CD14-positive monocyte (primary cell): ENCODE measurements at places on chromosomes 6 and 20. TPM values are rescaled to one million over a fixed set of nuclear protein-coding genes. Genes with fewer than 3 reads are reported as not detected.

- H3K36me3 ChIP-seq = no peaks in the 10 kb centered on the region
- no peak overlapping the region for H3K27ac ChIP-seq
- no peak overlapping the region for H3K4me3 ChIP-seq
Measured at GRCh38 chr20:9348316-9348715, 166.1 kb upstream of the LAMP5 start.

- H3K36me3 ChIP-seq = peaks cover 5% of the 10 kb centered on the region
- H3K4me1 ChIP-seq = peaks cover 13% of the 10 kb centered on the region
- H3K27me3 ChIP-seq = no peaks in the 10 kb centered on the region
- peak overlapping the region; percentile 86 for H3K4me3 ChIP-seq
- DNase-seq = no peak
Measured at GRCh38 chr6:12014027-12014872, 2.1 kb downstream of the HIVEP1 start.

DNA sequence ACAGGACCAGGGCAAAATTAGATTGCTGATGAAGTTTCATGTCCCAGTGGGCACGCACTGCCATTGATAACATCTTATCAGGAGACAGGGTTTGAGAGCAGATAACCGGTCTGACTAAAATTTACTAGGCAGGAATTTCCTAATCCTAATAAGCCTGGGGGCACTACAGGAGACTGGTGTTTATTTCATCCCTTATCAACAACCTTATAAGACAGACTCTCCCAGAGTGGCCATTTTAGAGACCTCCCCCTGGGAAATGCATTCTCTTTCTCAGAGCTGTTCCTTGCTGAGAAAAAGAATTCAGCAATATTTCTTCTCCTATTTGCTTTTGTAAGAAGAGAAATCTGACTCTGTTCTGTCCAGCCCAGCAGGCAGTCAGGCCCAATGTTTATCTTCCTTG lies 423.4 kb upstream of the IMPG1 start:
- no peak overlapping the region for H3K4me3 ChIP-seq
- H3K27ac ChIP-seq = no peak overlapping the region
- no peaks in the 10 kb centered on the region for H3K4me1 ChIP-seq
- no peak for DNase-seq
- no peaks in the 10 kb centered on the region for H3K27me3 ChIP-seq

GRCh38 chr20:39259010-39259803 lies 297.1 kb downstream of the DHX35 start:
- no peak overlapping the region for H3K27ac ChIP-seq
- no peaks in the 10 kb centered on the region for H3K4me1 ChIP-seq
- no peaks in the 10 kb centered on the region for H3K27me3 ChIP-seq
- H3K4me3 ChIP-seq = no peak overlapping the region

- no peak overlapping the region for H3K4me3 ChIP-seq
- no peak for DNase-seq
- H3K27me3 ChIP-seq = no peaks in the 10 kb centered on the region
Measured at GRCh38 chr6:91276315-91276714, 689.4 kb upstream of the MAP3K7 start.

GRCh38 chr6:26155061-26155930 lies 68.1 kb downstream of the HFE start:
- H3K4me1 ChIP-seq = peaks cover 40% of the 10 kb centered on the region
- H3K27ac ChIP-seq = no peak overlapping the region
- peak overlapping the region; percentile 70 for H3K4me3 ChIP-seq
- H3K27me3 ChIP-seq = no peaks in the 10 kb centered on the region

DNA sequence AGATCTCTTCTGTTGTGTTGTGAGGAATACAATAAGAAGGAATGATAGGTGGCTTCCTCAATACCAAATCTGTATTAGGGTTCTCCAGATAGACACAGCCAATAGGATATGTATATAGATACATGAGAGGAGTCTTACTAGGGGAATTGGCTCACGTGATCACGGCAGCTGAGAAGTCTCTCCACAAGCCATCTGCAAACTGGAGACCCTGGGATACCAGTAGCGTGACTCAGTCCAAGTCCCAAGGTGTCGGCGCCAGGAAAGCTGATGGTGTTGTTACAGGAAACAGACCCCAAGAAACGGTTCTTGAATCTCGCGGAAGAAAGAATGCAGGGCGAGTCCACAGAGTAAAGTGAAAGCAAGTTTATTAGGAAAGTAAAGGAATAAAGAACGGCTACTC lies 61.4 kb downstream of the SYTL3 start:
- no peak overlapping the region for H3K27ac ChIP-seq
- peaks cover 14% of the 10 kb centered on the region for H3K4me1 ChIP-seq
- H3K27me3 ChIP-seq = no peaks in the 10 kb centered on the region
- no peak for DNase-seq
- H3K36me3 ChIP-seq = peaks cover 8% of the 10 kb centered on the region
- H3K4me3 ChIP-seq = no peak overlapping the region

- peak; percentile 27 for DNase-seq
- H3K27ac ChIP-seq = no peak overlapping the region
- H3K4me3 ChIP-seq = no peak overlapping the region
Measured at GRCh38 chr6:148441454-148441911, 98.8 kb downstream of the SASH1 start.

GRCh38 chr6:79634491-79635231 lies 3.5 kb downstream of the SH3BGRL2 start:
- H3K4me1 ChIP-seq = peaks cover 13% of the 10 kb centered on the region
- H3K27ac ChIP-seq = no peak overlapping the region
- no peak overlapping the region for H3K4me3 ChIP-seq

GRCh38 chr20:51551186-51551585 lies 8.7 kb upstream of the NFATC2 start:
- H3K4me3 ChIP-seq = no peak overlapping the region
- no peaks in the 10 kb centered on the region for H3K36me3 ChIP-seq
- DNase-seq = no peak
- H3K27ac ChIP-seq = no peak overlapping the region
- no peaks in the 10 kb centered on the region for H3K4me1 ChIP-seq

- DNase-seq = no peak
- H3K27ac ChIP-seq = no peak overlapping the region
- no peaks in the 10 kb centered on the region for H3K27me3 ChIP-seq
- H3K4me1 ChIP-seq = peaks cover 26% of the 10 kb centered on the region
- H3K4me3 ChIP-seq = no peak overlapping the region
Measured at GRCh38 chr20:58978351-58979190, 2.5 kb upstream of the NELFCD start.

- peak; percentile 59 for DNase-seq
- peak overlapping the region; percentile 65 for H3K27ac ChIP-seq
- H3K4me1 ChIP-seq = peaks cover 63% of the 10 kb centered on the region
- H3K27me3 ChIP-seq = no peaks in the 10 kb centered on the region
- H3K36me3 ChIP-seq = no peaks in the 10 kb centered on the region
- H3K4me3 ChIP-seq = no peak overlapping the region
Measured at GRCh38 chr6:26092443-26092842, 5.2 kb downstream of the HFE start.

DNA sequence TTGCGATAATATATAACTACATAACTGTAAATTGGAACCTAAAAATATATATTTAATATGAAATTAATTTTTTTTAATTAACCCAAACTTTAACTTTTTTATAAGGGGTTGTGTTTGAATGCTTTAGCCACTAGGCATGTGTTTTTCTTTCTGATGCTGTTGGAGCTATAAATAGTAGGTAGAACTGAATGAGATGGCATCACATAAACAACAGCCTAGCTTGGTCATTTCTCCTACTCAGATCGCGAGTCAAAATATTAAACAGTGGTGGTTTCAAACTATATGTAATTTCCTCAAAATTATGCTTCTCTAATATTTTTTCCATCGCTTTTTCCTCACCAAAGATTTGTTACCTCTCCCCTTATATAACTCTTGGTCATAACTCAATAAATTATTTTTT lies 243.2 kb downstream of the ARID1B start:
- no peaks in the 10 kb centered on the region for H3K36me3 ChIP-seq
- H3K4me3 ChIP-seq = peak overlapping the region; percentile 39
- peaks cover 34% of the 10 kb centered on the region for H3K4me1 ChIP-seq
- no peak for DNase-seq
- H3K27ac ChIP-seq = no peak overlapping the region

DNA sequence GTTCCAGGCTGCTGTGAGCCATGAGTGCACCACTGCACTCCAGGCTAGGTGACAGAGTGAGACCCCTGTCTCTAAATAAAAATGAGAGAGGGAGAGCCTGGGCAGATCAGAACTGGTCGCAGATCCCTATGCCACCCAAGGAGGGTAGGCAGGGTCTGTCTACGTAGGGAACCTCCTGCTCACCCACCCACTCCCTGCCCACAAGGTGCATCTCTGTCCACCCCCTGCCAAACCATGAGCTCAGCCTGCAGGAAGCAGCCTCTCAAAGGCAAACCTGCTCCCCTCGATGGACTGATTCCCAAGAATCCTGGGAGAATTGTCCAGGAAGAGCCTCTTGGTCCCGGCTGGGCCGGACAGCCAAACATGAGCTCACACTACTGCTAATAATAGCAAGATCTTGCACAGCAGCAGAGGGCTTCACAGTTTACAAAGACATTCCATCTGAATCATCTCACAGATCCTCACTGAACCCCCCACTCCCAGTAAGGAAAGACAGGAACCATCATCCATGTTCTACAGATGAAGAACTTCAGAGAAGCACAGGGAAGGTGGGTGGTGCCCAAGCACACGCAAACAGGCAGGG lies 27.8 kb upstream of the TLDC2 start:
- no peaks in the 10 kb centered on the region for H3K27me3 ChIP-seq
- H3K4me1 ChIP-seq = peaks cover 17% of the 10 kb centered on the region
- no peak overlapping the region for H3K27ac ChIP-seq
- H3K36me3 ChIP-seq = peaks cover 2% of the 10 kb centered on the region
- DNase-seq = no peak

- DNase-seq = no peak
- no peak overlapping the region for H3K4me3 ChIP-seq
- H3K36me3 ChIP-seq = no peaks in the 10 kb centered on the region
Measured at GRCh38 chr20:6940876-6941275, 173.4 kb downstream of the BMP2 start.

GRCh38 chr6:38131527-38131965 lies 312.0 kb downstream of the ZFAND3 start:
- DNase-seq = peak; percentile 67
- no peaks in the 10 kb centered on the region for H3K4me1 ChIP-seq
- H3K27ac ChIP-seq = no peak overlapping the region
- H3K4me3 ChIP-seq = no peak overlapping the region
- peaks cover 6% of the 10 kb centered on the region for H3K36me3 ChIP-seq

- no peaks in the 10 kb centered on the region for H3K4me1 ChIP-seq
- H3K36me3 ChIP-seq = no peaks in the 10 kb centered on the region
- H3K27me3 ChIP-seq = no peaks in the 10 kb centered on the region
- DNase-seq = no peak
- H3K27ac ChIP-seq = no peak overlapping the region
Measured at GRCh38 chr6:99254616-99255550, 94.6 kb downstream of the FAXC start.

DNA sequence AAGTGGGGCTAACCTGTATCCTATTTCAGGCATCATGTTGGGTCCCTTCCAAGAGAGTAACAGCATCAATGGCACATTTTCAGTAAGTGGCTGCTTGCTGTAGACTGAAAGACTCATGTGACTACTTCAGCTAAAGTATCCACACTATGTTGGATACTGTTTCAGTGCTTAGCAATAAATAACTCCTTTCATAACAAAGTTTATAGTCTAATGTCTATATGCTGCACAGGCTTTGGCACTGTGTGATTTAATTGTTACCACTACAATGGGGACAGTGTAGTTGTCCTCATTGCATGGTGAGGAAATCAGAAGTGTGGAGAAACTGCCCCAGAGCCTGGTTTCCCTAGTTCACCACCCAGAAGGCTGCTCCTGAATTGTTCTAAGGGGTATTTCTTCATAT lies 318.0 kb upstream of the PTCHD4 start:
- H3K4me1 ChIP-seq = no peaks in the 10 kb centered on the region
- H3K27ac ChIP-seq = no peak overlapping the region
- no peak for DNase-seq
- H3K36me3 ChIP-seq = no peaks in the 10 kb centered on the region

DNA sequence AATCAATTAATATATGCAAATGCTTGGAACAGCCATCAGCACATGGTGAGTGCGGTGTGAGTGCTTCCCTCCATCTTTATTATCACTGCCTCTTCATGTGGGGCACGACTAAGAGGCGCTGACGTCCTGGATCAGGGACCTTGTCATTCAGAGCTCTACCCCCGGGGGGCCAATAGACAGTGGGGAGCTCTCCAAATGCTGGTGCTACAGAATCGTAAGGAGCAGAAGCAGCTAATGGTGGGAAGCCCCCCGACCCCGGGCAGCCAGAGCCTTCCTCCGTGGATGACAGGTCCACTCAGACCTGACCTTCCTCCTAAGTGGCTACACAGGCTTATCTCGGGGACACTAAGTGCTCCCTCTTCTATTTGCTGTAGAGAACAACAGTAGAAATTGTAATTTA lies 257.5 kb upstream of the PMEPA1 start:
- H3K4me3 ChIP-seq = no peak overlapping the region
- no peaks in the 10 kb centered on the region for H3K4me1 ChIP-seq
- no peak for DNase-seq
- H3K27me3 ChIP-seq = no peaks in the 10 kb centered on the region
- H3K27ac ChIP-seq = no peak overlapping the region

- H3K36me3 ChIP-seq = peaks cover 48% of the 10 kb centered on the region
- no peak overlapping the region for H3K27ac ChIP-seq
- DNase-seq = no peak
Measured at GRCh38 chr20:32707691-32708581, 34.2 kb upstream of the C20orf203 start.

GRCh38 chr6:46949632-46950280 lies 28.0 kb upstream of the ADGRF5 start:
- H3K27ac ChIP-seq = no peak overlapping the region
- H3K36me3 ChIP-seq = no peaks in the 10 kb centered on the region
- H3K4me3 ChIP-seq = no peak overlapping the region
- no peaks in the 10 kb centered on the region for H3K4me1 ChIP-seq
- DNase-seq = no peak
- no peaks in the 10 kb centered on the region for H3K27me3 ChIP-seq

DNA sequence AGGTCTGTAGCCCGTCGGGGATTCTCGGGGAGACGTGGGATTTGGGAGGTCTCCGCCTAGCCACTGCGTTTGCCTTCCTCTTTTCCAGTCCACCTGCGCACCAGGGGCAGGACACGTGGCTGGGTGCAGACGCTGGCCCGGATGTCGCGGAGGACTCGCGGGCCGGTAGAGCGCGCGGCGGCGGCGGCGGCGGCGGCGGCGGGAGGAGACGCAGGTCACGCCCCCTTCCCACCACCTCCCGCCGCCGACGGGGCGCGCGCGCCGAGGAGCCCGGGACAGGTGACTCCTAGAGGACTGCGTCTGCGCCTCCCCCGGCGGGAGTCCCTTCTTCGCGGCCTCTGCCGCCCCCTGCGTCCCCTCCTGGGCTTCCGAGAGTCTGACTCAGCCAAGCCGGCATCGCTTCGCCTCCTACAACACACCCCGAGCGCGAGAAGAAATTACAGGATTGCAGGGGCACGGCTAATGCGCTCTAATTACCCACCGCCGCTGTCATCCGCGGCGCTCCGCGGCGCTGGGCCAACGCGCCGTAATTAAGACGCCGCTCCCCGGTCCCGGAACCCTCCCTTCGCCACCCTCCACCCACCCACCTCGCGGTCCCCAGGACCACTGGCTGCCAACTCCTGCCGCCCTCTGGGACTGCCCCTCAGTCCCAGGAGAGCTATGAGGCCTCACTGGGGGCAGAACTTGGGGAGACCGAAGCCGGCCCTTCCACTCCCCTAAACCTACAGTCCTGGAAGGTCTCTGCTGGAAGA lies 124.5 kb downstream of the MRPL14 start:
- peaks cover 35% of the 10 kb centered on the region for H3K4me1 ChIP-seq
- peaks cover 68% of the 10 kb centered on the region for H3K27me3 ChIP-seq
- H3K4me3 ChIP-seq = peak overlapping the region; percentile 55
- H3K27ac ChIP-seq = no peak overlapping the region
- DNase-seq = peak; percentile 58

Gene HLA-DPA1
- 578 TPM for polyA plus RNA-seq

Gene CCN6
- polyA plus RNA-seq = not detected

Gene TNF
- polyA plus RNA-seq = 9.6 TPM

Gene RAB44
- 17.1 and 18.0 TPM in 2 replicates for polyA plus RNA-seq

Gene ACTL10
- 0.31 and 0.86 TPM in 2 replicates for polyA plus RNA-seq

Gene MYH7B
- not detected for polyA plus RNA-seq

Gene CD93
- polyA plus RNA-seq = 48.9 TPM

Gene LTB
- 25.5 TPM for polyA plus RNA-seq

Gene GRM4
- not detected for polyA plus RNA-seq

Gene TNXB
- not detected for polyA plus RNA-seq
